ENCODE measurements at places on chromosomes 3 and 15.

GRCh38 chr3:31095255-31095654 is 200.8 kb upstream of the GADL1 start:
- DNase-seq: no peak

- no peak for DNase-seq
Observed at GRCh38 chr3:125083776-125084175, 28.0 kb upstream of the HEG1 start.

DNA sequence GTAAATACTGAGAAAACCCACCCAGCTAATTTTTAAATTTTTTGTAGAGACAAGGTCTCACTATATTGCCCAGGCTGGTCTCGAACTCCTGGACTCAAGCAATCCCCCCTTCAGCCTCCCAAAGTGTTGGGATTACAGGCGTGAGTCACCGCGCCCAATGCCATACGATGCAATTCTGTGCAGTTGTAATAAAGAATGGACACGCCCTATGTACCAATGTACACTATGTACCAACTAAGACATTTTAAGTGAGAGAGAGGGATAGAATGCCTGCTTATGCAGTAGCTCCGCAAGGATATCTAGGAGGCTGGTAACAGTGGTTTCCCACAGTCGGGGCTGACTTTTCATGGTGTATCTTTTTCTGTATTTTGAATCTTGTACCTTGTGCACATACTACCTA is 14.6 kb downstream of the ZNF710 start:
- DNase-seq: no peak

DNA sequence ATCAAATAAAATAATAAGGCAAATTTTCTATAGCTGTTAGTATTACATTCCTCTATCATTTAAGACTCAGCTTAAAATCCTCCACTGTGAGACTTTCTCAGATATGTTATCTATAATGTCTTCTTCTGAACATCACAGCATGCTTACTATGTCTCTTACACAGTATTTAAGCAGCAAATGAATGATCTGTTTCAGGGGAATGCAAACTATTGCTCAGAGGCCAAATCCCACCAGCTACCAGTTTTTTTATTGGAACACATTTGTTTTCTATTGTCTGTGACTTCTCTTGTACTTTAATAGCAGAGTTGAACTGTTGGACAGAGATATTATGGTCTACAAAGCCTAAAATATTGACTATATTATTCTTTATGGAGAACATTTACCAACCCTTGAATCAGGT is 59.6 kb downstream of the C3orf38 start:
- no peak for DNase-seq

DNA sequence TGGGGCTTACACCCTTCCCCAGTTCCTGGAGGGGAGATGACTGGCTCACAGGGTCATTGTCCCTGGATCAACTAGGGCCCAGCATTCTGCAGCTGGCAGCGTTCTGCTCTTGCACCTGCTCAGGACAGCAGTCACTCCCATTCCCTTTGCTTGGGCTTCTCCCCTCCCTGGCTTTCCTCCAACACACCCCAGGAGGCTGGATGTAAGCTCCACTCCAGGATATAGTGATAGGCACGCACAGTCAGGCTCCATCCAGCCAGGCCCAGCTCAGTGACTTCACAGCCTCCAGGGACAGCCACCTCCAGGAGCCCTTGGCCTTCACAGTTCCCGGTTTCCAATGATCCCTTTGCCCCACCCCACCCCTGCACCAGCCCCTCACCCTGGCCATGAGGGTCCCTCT is 1.9 kb downstream of the SPTBN5 start:
- DNase-seq: no peak

- DNase-seq: no peak
Observed at GRCh38 chr3:81197386-81197785, 564.1 kb downstream of the GBE1 start.

- DNase-seq: no peak
Observed at GRCh38 chr3:105656651-105657504, 211.9 kb downstream of the CBLB start.

DNA sequence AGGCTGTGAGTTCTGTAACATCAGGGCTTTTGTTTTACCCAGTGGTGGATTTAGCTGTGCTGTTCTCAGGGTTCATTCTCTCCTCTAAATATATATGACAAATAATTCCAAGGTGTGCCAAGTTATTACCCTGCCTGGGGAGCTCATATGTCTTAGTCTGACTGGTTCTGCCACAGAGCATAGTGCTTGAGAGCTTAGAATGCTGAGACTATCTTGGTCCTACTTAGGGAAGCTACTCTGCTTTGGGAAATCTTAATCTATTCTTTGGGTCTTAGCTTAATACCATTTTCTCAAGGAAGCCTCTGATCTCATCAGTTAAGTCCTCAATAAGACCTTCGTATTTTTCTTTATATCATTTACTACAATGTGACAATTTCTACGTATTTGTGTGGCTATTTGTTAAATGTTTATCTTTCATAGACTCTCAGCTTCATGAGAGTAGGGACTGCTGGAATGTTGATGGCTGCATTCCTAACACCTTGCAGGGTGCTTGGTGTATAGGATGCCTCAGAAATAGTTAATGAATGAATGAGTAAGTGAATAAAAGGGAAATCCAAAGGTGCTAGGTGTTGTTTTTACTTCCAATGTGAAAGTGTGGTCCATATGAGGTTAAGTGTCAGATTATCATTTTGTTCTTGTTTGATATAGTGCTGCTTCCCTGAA is 1.8 kb downstream of the OTOL1 start:
- no peak for DNase-seq

GRCh38 chr15:101070502-101071273 is 151.5 kb downstream of the LRRK1 start:
- no peak for DNase-seq

- no peak for DNase-seq
Observed at GRCh38 chr15:100383302-100384107, 41.7 kb upstream of the ADAMTS17 start.

- no peak for DNase-seq
Observed at GRCh38 chr3:113594066-113594465, 61.7 kb downstream of the SIDT1 start.

- DNase-seq: no peak
Observed at GRCh38 chr3:99012051-99012450, 110.6 kb upstream of the DCBLD2 start.

DNA sequence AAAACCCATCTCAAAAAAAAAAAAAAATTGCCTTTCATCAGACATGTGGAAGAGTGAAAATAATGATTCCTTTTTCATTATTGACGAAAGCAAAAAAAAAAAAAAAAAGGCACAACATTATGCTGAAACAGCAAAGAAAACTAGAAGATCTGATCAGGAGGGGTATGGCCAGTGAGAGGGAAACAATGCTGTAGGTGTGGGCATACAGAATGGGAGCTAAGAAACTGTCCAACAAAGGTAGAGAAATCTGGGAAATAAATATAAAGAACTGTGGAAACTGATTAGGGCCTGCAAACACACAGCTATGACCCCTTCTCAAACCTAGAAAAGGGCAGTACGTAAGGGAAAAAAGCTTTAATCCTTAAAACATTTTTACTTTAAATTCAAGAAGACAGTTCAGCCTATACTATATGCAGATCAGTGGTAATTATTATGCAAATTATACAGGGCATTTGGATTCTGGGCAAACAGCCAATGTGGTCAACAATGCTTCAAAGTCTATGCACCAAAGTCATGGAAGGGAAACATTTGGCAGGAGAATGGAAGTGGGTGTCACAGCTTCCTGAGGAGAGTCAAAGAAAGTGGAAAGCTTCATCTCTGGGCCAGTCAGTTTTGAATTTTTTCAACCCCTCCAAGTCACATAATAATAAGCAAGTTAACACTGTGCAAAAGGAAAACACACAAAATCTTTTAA is 68.3 kb upstream of the SLC12A8 start:
- no peak for DNase-seq

Data from stimulated activated CD4-positive, alpha-beta T cell treated with anti-CD3 and anti-CD28 coated beads, Interleukin-1b, Interleukin-23, amount 100 ng/mL, for 1 hour (primary cell).